ENCODE measurements at places on chromosomes 1 and 21.

DNA sequence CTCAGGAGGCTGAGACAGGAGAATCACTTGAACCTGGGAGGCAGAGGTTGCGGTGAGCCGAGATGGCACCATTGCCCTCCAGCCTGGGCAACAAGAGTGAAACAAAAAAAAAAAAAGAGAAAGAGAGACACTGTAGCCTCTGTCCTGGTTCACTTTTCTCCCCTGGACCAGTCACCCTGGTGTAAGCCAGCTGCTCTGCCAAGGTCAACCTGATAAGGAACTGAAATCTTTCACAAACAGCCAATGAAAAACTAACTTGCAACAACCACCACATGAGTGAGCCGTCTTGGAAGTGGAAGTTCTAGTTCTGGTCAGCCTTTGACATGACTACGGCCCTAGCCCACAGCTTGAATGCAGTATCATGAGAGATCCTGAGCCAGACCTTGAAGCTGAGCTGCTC, 36.8 kb upstream of the CXADR start:
- DNase-seq: no peak

DNA sequence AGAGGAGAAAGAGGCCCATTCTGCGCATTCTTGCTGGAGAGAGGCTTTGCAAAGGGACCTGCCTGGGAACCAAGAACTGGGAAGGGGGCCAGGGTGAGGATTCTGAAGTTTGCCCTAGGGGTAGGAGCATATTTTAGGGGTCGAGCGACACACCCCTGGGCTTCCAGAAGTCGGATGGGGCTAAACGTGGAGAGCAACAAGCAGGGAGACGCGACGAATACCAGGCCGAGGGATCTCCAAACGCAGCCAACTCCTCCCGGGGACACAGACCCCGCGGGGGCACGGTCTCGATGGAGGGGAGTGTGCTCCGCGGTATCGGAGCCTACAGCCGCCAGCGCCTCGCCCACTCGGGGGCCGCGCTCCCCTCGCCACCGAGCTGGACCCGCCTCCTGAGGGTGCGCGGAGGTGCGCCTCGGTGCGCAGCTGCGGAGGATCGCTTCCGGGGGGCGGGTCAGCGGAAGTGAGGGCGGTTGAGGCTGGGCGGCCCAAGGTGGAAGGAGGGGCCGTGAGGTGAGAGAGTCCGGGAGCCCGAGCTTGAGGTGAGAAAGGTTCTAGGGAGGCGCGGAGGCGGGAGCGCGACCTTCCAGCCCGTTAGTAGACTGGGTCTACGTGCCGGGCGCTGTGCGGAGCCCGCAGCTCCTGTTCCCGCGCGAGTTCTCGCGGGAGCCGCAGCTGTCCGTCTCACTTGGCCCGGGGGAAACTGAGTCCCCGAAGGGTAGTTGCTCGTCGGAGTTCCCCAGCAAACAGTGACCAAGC, at the start of gene MTFR1L:
TSS of gene MTFR1L (plus strand) at position 464 of the 756 bp plus-strand sequence. CDS start 3,151 bp downstream, outside the sequence.
- peak; percentile 78 for DNase-seq

- no peak for DNase-seq
These were observed 24.9 kb upstream of the TENT5B start for GRCh38 chr1:27037518-27037917.

DNA sequence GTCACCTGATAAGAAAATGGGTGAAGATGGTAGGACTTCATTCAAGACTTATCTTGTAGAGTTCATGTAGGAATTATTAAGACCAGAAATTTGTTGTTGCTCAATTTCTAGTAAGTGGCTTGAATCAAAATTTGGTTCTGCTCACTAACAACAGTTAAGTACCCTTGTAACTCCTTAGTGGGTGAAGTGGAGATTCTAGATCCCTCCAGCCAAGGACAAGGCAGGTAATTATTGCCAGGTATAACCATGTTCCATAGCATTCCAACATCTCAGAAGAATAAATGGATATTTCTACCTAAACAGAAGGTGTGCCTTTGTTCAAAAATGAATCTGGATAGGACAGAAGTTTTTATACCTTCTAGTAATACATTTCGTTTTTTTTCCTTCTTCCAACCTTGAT, 282.3 kb downstream of the DUSP10 start:
- no peak for DNase-seq

GRCh38 chr1:108107658-108108057, 92.5 kb downstream of the SLC25A24 start:
- DNase-seq: peak; percentile 91

DNA sequence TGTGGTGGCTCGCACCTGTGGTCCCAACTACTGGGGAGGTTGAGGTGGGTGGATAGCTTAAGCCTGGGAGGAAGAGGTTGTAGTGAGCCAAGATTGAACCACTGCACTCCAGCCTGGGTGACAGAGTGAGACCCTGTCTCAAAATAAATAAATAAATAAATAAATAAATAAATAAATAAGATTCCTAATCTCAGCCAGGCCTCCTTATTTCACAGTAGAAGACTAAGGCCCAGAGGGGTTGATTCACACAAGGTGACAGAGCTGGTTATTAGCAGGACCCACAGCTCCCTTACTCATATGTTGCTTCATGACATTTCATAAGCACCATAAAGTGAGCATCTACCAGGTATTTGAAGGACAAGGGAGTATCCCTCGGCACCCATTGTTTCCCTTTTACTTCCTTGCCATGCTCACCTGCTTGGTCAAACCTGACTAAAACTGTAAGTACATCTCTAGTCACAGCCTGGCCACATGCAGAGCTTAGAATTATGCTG, 32.7 kb downstream of the ALG14 start:
- no peak for DNase-seq

DNA sequence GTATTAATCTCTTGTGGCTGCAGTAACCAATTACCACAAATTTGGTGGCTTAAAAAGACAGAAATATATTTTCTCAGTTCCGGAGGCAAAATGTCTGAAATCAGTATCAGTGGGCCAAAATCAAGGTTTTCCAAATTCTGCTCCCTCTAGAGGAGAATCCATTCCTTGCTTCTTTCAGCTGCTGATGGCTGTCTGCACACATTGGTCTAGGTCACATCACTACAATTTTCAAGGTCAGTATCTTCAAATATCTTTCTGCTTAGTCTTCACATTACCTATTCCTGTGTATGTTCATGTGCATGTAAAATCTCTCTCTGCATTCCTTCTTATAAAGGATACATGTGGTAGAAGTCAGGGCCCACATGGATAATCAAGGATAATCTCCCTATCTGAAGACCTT, 999.4 kb downstream of the KCNT2 start:
- peak; percentile 16 for DNase-seq

- peak; percentile 85 for DNase-seq
These were observed 5.4 kb downstream of the EIF2D start for GRCh38 chr1:206606867-206607266.

- DNase-seq: no peak
These were observed 106.3 kb upstream of the GUCA2B start for GRCh38 chr1:42046761-42047507.

GRCh38 chr1:98523256-98523655, 138.3 kb upstream of the SNX7 start:
- DNase-seq: no peak

GRCh38 chr1:34656299-34656698, 98.5 kb upstream of the GJB5 start:
- DNase-seq: no peak

GRCh38 chr1:25458541-25459298, 28.0 kb downstream of the MACO1 start:
- DNase-seq: no peak

GRCh38 chr1:224805889-224806288, 123.6 kb upstream of the DNAH14 start:
- DNase-seq: no peak

- DNase-seq: no peak
These were observed 16.8 kb downstream of the MAB21L3 start for GRCh38 chr1:116127848-116128540.

DNA sequence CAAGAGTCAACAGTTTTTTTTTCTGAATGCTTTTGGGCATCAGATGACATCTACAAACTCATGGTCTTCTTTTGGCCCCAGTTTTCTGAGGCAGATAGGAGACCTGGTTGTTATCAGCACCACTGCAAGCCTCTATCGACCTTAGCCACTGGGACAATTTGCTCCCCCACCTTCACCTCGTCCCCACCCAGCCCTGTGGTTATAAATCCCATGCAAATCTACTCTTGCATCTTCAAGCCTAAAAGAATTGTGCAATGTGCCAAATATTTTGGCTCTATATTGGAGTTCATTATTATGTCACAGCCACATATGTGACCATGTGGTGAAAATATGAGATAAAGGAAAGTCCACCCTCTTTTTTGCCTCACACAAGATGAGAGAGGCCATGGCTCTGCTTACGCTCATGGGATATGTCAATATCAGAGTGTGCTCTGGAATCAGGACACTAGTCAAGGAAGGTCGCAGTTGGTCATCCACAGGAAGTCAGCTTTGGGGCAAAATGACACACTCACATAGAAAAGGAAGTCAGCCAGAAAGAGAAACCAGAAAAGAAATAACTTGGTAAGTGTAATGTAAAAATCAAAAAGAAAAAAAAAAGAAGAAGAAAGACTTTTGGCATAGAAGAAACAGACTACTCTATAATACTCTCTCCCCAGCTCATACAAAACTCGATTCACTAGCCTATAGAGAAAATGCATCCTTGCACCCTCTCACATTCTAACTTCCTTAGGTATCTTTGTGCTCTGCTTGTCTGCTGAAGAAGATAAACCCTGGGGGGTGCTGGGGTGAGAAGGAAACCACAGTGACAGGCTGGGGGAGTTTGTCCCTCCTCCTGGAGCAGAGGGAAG, 21.2 kb downstream of the SLC30A10 start:
- peak; percentile 93 for DNase-seq

- DNase-seq: no peak
These were observed at the start of gene ACTA1 for GRCh38 chr1:229434005-229434640. ACTA1 (minus strand) TSS chr1:229434094; CDS start chr1:229433115, 979 bp downstream.

DNA sequence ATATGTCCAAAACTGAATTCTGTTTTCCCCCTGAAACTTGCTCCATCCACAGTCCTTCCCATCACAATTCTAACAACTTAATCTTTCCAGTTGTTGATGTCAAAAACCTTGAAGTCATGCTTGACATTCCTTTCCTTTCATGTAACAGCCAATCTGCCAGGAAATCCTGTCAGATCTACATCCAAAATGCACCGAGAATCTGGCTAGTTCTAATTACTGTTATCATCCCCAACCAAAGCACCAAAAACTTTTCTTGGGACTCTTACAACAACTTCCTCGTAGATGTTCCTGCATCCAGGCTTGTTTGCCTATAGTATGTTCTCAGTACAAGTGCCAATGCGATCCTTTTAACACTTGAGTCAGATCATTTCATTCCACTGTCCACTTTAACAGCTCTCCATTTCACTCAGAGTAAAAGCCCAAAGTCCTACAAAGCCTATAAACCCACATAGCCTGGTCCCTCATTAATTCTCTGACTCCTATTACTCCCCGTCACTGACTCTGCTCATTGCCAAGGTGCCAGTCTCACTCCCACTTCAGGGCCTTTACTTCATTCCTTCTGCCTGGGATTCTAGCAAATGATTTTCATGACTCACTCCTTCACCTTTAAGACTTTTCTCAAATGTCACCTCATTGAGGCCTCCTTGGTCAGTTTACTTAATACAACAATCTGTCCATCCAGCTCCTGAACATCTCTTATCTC, 493.2 kb upstream of the NFIA start:
- DNase-seq: no peak

DNA sequence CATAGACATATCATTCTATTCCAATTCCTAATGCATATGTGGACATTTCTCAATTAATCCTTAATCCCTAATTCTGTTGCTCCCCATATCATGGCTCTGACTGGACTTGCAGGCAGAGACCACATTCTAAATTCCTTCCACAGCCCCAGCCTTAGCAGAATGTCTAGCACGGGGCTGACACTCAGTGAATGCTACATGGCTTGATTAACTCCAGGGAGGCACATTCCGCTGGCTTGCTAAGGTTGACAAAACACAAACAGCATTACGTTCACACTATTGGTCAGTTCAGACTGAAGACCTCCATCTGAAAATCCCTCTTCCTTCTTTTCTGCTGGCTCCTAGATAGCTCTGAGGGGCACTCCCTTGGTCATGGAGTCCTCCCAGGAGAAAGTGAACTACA, 119.4 kb downstream of the ASTN1 start:
- DNase-seq: no peak

- DNase-seq: no peak
These were observed 7.5 kb upstream of the FMO3 start for GRCh38 chr1:171083222-171083621.

DNA sequence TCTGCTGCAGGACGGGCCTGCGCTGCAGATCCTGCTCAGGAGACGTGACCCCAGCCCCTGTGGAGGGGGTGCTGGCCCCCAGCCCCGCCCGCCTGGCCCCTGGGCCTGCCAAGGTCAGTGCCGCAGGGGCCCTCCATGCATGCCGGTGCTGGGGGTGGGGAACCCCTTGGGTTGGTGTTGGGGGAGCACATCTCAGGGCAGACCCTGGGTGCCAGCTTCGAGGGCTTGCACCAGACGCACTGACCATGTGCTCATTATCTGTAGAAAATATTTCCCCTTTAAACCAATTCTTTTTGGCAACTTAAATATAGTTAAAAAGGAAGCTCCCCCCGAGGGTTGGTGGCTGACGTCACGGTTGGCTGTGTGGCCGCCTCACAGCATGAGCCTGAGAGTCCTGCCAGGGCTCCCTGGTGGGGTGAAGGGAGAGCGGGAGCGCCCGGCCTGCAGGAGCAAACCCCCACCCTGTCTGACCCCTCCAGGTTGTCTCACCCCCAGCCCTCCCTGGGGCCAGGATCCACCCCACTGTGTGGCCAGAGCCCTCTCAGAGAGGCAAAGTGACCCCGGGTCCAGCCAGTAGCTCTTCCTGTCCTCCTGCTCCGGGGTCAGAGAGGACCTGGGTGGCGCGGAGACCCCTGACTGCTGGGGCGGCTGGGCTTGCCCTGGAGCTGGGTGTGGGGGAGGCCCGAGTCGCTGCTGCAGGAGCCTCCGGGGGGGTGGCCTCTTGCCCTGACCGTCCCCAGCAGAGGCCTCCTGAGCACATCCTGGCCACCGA, 5.3 kb upstream of the PFKL start:
- DNase-seq: no peak

GRCh38 chr1:239025223-239025622, 361.1 kb upstream of the CHRM3 start:
- no peak for DNase-seq
